Heart right ventricle (tissue), 16 donors: ENCODE measurements at places on chromosomes 12 and 14. TPM values are rescaled to one million over a fixed set of nuclear protein-coding genes. Genes with fewer than 3 reads are reported as not detected.

DHRS7 gene
- polyA plus RNA-seq = 73.9 TPM

CPM gene
- 7.4 TPM for polyA plus RNA-seq

DYNC1H1 gene
- 173 TPM for polyA plus RNA-seq

TAC3 gene
- not detected for polyA plus RNA-seq

RNASE1 gene
- 373 TPM for polyA plus RNA-seq

RNF212B gene
- not detected for polyA plus RNA-seq

SAMD15 gene
- not detected for polyA plus RNA-seq

MYL2 gene
- 9,270 TPM for polyA plus RNA-seq

PARP11 gene
- polyA plus RNA-seq = 1.5 TPM

C3AR1 gene
- 2.1 TPM for polyA plus RNA-seq

PPFIBP1 gene
- 22.9 TPM for polyA plus RNA-seq

TRPV4 gene
- 0.29 TPM for polyA plus RNA-seq
